Activated CD8-positive, alpha-beta T cell treated with anti-CD3 and anti-CD28 coated beads for 36 hours (primary cell): ENCODE measurements at places on chromosomes 4 and X.

- DNase-seq, result no peak
Observed at GRCh38 chr4:48212165-48212564, 57.5 kb downstream of the TEC start.

GRCh38 chr4:21697583-21697982, 251.0 kb downstream of the KCNIP4 start:
- peak; percentile 4 for DNase-seq

DNA sequence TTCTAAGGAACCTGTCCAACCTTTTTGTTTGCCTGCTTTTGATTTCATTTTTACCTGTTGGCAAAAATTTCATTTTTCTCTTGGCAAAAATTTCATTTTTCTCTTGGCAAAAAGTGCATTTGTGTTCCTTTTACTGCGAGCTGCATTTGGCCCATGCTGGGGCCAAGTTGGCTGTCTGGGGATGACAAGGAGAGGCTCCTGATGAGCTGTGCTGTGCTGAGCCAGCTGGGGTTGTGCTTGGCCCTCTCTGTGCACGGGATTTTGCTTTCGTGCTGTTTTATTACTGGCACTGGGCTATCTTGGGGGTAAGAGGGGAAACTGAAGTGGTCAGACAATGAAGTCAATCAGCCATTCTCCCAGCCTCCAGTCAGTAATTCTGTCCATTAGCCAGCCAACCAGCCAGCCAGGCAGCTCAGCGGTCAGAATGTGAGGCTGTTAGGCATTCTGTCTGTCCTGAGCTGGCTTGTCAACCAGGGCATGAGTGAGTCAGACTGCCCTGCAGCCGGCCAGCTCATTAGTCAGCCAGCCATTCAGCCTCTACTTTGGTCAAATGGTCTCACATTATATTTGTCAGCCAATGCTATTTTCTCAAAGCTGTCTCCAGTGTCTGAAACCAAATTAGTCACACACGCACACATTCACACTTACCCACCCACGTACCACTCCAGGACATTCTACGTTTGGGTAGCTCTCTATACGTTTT, 56.9 kb upstream of the PRPS1 start:
- DNase-seq, result peak; percentile 4

DNA sequence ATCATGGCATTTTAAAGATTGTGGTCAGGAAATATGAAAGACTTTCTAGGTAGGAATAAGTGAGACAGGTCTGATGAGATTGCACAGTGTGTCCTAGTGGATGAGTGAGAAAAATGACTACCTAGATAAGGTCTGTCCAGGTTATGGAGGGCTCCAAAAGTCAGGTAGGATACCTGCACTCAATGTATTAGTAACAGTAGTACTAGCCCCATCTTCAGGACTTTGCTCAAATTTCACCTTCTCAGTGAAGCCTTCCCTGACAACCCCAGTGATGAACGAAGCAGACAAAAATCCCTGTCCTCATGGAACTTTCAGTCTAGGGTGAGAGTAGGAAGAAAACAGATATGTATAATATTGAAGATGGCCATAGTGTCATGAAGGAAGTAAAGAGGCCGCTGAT, 85.7 kb downstream of the ZIC3 start:
- DNase-seq, result no peak
